CD8-positive, alpha-beta memory T cell (primary cell): ENCODE measurements at places on chromosomes 2 and 18.

DNA sequence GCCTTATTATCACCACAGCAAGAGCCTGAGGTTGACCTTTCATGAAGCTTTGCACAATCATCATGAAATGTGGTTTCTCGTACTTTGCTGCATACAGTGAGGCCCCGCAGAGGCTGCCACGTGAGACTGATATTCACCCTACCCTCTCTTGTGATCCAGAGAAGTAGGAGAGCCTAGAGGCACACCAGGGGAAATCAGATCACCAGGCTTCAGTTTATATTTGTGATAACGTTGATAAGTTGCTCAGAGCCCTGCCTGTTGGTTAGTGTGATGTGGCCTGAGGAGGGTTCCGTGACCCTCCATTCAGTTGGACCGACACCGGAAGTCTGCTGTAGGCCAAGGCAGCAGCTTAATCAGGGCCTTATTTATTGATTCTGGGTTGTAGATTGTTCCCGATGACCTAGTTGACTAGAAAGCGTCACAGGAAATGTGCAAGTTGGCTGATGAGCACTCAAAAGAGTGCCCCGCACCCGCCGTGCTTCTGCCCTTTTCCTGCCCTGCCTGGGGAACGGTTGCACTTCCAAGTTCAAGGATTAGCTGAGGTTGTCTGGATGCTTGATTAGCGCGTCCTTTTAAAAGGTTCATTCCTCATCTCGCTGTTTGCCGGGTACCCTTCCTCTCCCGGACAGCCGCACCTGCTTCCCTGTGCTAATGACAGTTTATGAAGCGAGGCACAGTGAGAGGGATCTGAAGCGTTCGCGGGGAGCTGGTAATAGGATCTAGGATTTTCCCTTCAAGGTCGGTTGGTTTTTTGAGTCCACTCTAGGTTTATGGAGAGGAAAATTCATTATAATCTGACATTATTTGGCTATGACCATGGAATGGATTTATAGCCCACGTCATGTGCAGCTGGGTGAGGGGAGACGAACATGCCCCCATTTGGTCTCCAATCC, 146.4 kb downstream of the SH3RF3 start:
- DNase-seq: no peak

DNA sequence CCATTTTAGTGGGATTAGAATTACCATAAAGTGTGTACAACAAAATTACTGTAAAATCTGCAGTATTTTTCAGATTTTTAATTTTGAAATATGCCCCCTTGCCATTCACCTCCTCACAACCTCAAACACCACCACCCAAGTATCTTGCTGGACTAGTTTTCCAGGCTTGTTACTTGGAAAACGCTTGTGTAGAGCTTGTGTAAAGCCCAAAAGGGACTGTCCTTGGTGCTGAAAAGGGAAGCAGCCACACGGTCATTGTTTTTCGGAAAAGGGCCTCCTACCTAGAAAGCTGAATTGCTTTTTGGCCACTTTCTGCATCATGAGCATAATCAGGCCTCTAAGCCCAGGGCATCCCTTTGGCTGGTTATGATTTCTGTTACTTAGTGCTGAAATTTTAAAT, 563.4 kb downstream of the LRRTM4 start:
- no peak for DNase-seq

GRCh38 chr18:12597760-12598159, 60.1 kb downstream of the SPIRE1 start:
- DNase-seq: no peak

- no peak for DNase-seq
Measured at GRCh38 chr2:188443207-188443606, 151.5 kb downstream of the GULP1 start.

DNA sequence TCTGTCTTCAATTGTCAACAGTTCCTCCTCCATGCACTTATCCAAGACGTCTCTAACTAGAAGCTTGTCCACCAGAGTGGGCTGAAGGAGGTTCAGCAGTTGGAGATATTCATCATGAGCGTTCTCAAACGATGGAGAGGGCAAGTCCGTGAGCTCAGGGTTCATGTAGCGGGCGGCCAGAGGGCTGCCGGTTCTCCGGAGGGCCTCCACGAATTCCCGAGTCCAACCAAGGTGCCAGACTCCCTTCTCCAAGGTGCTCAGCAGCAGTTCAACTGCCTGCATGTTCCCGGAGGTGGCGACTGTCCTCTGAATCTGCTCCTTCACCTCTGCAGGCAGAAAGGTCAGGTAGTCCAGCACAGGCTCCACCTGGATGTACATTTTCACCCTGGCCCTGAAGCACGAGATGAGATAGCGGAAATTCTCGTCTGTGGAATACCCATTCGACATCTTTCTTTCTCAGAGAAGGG, 590 bp downstream of the IFIH1 start:
- DNase-seq: peak; percentile 52

GRCh38 chr2:174606336-174606735, 8.7 kb upstream of the WIPF1 start:
- peak; percentile 68 for DNase-seq

- DNase-seq: no peak
Measured at GRCh38 chr2:223269386-223269785, 217.4 kb downstream of the KCNE4 start.

DNA sequence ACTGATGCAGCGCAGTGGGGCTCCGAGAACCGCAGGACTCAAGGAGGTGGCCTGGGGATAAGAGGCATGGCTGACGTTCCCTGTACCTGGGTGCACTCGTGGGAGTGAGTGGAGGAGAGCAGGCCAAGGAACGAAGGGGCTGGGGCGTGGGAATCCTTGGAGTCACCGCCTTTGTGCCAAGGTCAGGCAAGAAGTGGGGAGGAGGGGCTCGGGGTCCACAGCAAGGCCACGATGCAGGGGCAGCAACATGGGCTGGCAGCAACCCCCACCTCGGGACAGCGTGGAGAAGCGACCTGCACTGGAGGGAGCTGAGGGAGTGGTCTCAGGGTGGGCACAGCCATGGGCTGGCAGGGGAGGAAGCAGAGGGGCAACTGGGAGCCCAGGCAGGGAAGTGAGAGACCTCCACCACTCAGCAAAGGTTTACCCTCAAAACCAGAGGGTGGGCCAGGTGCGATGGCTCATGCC, 18.6 kb downstream of the ARID5A start:
- no peak for DNase-seq

DNA sequence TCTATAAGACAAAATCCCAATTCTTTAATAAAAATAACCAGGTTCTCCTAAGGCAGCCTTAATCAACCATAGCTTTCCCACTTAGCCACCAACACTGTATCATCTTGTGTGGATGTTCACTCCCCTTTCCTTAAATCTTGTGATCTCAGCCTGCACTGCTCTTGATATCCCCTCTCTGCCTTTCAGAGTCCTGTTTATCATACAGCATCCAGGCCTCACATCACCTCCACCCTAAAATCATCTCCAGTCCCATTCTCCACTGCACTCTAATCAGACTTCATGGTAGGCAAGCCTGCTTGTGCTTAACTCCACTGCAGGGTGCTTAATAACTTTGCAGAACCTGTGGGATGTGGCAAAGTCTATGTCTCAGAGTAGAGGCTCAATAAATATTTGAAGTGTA, 18.8 kb downstream of the ARHGAP15 start:
- DNase-seq: no peak

DNA sequence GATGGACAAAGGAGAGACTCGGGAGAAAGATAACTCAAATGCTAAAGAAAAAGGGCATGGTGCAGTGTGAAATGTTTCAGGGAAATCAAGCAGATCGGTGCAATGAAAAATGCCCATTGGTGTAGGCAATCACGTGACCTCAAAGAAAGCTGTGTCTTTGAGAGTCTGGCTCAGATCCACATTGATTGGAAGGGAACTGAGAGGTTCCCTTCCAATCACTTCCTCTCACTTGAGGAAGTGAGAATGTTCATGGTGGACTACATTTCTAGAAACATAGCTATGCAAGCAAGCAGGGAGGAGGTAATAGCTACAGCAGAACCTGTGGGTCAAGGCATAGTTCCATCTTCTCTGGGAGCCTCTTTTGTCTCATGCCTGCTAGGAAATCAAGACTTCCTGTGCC, 187.4 kb downstream of the LPIN1 start:
- DNase-seq: no peak

GRCh38 chr2:20674974-20675679, 8.2 kb downstream of the GDF7 start:
- DNase-seq: no peak

DNA sequence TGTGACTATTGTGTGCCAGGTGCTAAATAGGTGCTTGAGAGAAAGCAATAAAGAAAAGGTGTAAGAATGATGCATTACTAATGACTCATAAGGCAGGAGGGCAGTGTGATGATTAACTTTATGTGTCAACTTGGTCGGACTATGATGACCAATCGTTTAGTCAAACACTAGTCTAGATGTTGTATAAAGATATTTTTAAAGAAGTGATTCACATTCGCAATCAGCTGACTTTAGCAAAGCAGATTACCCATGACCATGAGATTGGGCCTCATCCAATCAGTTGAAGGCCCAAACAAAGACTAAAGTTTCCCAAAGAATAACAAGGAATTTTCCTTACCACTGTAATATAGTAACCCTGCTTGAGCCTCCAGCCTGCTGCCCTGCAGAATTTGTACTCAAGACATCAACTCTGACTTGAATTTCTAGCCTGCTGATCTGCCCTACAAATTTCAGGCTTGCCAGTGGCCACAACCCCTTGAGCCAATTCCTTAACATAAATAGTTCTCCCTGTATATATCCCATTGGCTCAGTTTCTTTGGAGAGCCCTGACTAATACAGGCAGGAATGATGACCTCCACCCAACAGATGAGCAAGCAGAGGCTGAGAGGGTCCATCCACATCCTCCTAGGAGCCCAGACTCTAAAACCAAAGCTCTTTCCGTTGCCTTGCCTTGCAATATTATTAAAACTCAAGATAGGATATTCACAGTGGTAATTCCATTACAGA, 132.6 kb downstream of the ACTR3 start:
- DNase-seq: no peak

- DNase-seq: no peak
Measured at GRCh38 chr18:68219872-68220271, 495.0 kb downstream of the TMX3 start.
